ENCODE measurements at places on chromosomes 1 and 21. TPM values are rescaled to one million over a fixed set of nuclear protein-coding genes. Genes with fewer than 3 reads are reported as not detected.

KIAA1614 gene
- 5.7 TPM for polyA plus RNA-seq

NEK2 gene
- polyA plus RNA-seq = 9.5 TPM

SERTAD4 gene
- 10.2 TPM for polyA plus RNA-seq

NUF2 gene
- polyA plus RNA-seq = 12.9 TPM

GRCh38 chr1:226958300-226958699 lies 18.2 kb downstream of the COQ8A start:
- DNase-seq = no peak

DNA sequence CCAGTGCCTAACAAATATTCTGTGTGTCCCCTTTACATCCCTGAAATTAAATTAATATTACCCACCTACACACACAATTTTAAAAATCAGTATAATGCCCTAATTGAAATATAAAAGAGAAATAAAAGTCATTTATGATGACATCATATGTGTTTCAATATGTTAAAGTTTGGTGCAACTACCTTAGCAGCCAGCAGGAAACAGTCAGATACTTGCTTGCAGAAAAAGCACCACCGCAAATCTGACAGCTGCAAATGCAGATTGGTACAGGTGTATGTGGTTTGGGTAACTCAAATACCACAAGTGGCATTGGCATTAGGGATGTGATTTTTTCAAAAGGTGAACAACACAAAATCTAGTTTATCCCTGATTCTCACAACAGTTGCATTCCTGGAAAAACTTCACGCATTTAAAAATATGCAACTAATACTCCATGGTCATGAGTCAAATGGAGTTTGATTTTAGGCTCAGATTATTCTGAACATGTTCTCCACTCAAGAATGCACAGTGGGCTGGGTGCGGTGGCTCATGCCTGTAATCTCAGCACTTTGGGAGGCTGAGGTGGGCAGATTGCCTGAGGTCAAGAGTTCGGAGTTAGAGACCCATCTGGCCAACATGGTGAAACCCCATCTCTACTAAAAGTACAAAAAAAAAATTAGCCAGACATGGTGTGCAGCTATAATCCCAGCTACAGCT lies 106.3 kb downstream of the EDEM3 start:
- no peak for DNase-seq

GRCh38 chr1:229581485-229581884 lies 23.0 kb upstream of the ABCB10 start:
- no peak for DNase-seq

- DNase-seq = no peak
Observed at GRCh38 chr1:211217392-211217791, 41.8 kb upstream of the RCOR3 start.

- DNase-seq = no peak
Observed at GRCh38 chr1:21534674-21535378, 25.6 kb downstream of the ALPL start.

DNA sequence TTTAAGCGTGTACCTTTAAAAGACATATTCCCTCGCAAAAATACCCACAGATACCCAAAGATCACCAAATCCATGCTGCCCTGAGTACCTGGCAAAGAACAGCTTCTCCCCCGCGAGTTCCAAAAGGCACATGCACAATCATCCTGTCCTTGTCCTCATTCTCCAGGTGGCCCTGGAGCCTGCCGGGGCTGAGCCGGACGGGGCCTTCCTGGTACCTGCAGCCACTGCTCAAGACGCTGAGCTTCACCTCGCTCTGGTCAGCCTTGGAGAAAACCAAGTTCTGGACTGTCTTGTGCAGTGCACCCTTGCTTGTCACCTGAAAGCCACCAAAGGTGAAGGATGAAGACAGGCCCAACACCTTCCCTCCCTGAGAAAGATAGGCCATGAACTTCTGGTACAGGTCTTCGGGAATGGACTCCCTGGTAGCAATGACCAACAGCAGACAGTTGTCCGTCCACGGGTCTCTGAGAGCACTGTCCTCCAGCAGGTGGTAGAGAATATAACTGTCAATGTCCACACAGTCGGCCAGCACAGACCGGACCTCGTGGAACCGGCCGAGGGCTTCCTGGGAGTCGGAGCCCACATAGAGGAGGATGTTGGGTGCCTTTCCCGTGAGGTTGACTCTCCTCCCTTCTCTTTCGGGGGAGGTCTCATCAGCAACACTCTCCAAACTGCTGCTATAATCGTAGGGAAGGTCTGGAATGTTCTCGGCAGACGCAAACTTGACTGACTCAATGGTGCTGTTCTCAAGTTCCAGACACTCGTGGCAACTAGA lies 29.9 kb downstream of the HLCS start:
- DNase-seq = no peak

DNA sequence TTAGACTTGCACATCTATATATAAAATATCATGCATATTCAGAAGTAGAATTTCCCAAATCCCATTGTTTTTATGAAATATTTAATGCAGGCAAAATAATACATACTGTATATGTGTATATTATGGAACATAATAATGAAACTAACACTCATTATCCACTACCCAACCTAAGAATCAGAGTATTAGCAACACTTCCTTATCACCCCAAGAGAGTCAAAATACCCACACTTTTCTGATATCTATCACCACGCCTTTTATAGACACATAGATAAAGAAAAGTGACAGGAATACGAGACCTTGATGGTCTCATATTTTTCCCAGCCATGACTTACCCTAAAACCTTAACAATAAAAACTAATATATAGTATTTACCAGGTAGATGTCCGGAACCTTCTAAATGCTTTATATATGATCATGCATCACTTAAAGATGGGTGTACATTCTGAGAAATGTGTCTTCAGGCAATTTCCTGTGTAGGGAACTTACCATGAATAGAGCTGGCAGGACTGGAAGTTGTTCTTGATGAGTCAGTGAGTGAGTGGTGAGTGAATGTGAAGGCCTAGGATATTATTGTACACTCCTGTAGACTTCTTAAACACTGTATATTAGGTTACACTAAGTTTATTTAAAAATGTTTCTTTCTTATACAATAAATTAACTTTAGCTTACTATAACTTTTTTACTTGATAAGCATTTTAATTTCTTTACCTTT lies 45.5 kb downstream of the TNFSF4 start:
- no peak for DNase-seq

GRCh38 chr1:151984313-151984956 lies 9.2 kb downstream of the S100A10 start:
- no peak for DNase-seq

DNA sequence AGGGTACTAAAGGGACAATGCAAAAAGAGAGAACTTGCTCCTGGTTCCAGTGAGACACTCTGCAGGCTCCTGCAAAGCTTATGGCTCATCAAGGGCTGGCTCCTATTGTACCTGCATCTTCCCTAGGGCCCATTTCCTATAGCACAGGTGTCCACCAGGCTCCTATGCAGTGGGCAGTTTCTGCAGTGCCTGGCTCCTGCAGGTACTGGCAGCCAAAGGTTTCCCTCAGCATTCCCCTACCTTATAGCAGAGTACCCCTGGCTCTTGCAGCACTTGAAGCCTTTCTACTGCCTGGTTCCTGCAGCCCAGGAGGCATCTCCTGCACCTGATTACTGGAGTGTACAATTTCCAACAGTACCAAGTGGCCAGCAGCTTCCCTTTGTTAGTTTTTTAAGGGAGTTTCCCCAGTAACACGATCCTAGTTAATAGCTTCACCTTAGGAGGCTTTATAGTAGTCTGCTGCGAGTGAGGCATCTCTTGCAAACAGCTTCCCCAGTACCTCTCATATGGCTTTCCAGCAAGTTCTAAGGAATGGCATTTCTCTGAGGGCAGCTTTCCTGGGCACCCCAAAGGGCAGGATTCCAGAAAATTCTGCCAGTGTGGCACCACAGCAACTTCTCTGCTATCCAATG lies 141.7 kb downstream of the DENND1B start:
- no peak for DNase-seq

DNA sequence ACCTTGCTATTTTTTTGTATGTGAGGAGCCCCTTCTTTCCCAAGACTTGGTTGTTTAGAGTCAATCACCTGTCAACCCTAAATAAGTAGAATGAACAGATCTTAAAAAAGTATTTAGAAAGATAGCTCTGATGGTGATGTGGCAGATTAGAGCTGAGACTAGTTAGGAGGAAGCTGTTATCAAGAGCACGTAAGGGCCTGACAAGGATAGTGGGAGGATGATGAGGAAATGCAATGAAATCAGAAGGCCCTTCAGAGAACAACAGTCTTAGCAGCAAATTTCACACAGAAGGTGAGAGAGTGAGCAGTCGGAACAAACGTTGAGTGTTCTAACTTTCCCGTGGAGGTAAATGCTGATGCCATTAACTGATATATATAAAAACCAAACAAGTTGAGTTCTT lies 15.9 kb upstream of the S1PR1 start:
- no peak for DNase-seq

DNA sequence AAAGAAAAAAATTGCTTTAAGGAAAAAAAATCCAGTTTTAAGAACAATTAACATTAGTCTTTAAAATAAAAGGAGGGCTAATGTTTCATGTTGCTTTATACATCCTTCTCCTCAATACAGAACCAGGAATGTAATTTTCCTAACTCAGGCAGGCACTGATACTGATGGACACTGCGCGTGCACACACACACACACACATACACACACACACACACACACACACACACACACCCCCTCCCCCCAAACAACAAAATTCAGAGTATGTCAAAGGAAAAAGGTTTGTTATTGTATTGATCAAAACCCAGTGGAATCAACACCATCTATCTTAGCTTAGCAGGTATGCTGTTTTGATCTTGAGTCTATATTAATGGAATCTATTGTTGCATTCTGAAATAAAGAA lies 31.6 kb downstream of the PTP4A2 start:
- no peak for DNase-seq

GRCh38 chr1:10980094-10980577 lies 32.3 kb upstream of the TARDBP start:
- DNase-seq = peak; percentile 53

GRCh38 chr21:37878946-37879660 lies 37.2 kb downstream of the KCNJ6 start:
- no peak for DNase-seq

DNA sequence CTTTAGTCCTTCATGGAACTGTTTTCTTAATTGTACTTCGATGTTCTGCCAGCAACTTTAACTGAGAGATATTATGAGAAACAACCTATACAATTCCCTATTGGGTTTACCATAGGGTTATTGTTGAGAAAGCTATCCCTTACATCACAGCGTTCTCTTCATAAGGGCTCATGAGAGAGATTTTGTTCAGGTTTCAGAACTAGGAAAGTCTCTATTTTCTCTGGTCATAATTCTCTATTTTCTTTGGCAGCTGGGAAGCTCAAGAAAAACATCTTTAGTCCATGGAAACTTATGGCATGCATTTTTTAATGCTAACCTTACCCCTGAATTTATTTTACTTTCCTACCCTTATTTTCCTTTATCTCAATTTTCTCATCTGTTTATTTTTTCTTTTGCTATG lies 38.2 kb downstream of the NMNAT2 start:
- DNase-seq = no peak

DNA sequence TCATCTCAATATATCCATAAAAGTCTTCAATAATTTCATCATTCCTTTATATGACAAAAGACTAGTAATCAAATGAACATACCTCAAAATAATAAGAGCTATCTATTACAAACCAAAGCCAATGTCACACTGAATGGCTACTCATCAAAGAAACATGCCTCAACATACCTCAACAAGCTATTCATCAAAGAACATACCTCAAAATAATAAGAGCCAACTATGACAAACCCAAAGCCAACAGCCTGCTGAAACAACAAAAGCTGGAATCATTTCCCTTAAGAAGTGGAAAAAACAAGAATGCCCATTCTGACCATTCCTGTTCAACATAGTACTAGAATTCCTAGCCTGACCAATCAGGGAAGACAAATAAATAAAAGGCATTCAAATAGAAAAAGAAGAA lies 1373.7 kb downstream of the BRINP3 start:
- DNase-seq = no peak

DNA sequence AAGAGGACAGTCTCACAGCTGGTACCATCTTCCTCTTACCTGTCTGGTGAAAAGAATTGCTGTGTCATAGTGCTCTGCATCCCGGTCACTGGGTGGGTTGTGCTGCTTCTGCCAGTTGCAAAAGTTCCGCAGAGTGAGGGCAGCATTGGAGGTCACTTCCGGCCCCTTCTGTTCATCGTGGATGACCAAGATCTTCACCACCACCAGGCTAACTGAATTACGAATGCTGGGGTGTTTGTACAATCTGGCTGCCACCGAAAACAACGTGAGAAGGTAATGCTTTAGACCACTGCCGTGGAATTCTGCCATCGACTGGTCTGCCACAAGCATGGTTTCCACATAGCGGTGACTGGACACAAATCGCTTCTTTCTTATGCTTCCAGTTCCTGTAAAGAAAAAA lies 2.9 kb downstream of the ADAMTS1 start:
- no peak for DNase-seq

All from spinal cord (tissue), 10 donors.